ENCODE measurements at places on chromosomes 3 and 15.
A peak's percentile ranks its signal among the peaks of the same experiment; 100 is the strongest.

- peak; percentile 15 for DNase-seq
Measured at GRCh38 chr15:92097474-92098178, 244.1 kb downstream of the SLCO3A1 start.

DNA sequence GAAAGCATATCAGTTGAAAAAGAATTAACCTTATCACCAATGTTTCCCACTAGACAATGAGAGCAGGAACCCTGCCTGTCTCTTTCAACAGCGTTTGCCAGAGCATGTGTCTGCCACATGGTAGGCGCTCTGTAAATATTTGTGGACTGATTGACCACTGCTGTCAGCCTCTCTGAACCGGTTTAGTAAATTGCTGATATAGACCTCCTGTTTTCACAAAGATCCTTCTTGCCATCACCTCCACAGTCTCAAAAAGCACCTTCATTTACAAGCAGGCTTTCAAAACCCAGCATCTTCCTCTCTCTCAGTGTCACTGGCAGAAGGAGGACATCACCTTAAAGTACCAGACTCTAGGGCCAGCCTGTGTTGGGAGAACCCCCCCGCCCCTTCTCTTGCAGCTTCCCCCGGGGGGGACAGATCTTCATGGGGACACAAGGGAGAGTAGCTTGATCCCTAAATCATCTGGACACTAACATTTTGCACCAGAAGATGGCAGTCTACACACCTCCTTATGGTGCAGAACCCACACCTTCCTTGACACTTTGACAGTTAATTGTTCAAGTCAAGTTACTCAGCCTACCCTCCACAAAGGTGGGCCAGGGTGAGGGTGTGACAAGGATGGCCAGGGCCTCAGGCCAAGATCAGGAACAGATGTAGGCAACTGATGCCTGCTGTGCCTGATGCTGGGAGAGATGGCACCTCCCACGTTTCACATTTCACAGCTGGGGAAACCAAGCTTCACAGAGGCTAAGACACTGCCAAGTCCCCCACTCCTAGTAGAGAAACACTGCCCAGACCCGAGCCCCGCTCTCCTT is 37.8 kb upstream of the USP3 start:
- no peak for DNase-seq

DNA sequence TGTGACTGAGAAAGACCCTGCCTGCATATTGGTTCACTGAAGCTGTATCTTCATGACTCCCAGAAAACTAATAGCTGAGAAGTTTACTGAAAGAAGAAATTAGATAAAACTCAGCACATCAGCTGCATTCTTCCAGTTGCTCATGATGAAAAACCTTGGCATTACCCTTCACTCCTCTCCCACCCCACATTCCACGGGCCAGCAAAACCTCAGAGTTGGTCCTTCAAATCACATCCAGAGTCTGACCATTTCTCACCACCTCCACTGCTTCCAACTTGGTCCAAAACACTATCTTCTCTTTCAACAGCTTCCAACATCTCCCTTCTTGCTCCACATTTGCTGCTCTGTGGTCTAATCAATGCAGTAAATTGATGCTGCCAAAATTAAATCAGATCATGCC is 97.1 kb downstream of the CD47 start:
- DNase-seq = no peak

DNA sequence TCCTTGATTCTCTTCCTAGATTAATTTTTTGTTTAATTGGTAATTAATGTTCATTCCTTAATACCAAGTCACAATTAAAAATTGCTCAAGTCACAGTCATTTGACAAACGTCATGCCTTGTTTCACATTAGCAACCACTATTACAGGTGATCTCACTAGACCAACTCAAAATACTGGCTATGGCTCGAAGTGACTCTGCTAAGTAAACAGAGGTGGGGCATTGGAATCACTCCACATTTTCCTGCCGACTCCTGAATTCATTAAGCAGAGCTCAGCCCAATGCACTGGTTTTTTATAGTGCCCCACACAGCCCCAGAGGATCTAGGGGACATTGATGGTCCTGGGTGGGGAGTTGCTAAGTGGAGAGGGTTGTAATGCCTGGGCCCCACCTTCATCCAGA is 201.2 kb upstream of the NSMCE3 start:
- DNase-seq = no peak

- DNase-seq = no peak
Measured at GRCh38 chr3:50124052-50124799, 30.9 kb upstream of the SEMA3F start.

- peak; percentile 70 for DNase-seq
Measured at GRCh38 chr3:47016934-47017435, 37.5 kb downstream of the NBEAL2 start.

DNA sequence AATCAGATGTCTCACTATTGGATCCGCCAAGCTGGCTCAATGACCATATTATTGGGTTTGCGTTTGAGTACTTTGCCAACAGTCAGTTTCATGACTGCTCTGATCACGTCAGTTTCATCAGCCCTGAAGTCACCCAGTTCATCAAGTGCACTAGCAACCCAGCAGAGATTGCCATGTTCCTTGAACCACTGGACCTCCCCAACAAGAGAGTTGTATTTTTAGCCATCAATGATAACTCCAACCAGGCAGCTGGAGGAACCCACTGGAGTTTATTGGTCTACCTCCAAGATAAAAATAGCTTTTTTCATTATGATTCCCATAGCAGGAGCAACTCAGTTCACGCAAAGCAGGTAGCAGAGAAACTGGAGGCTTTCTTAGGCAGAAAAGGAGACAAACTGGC is 21.5 kb downstream of the SENP8 start:
- DNase-seq = no peak

GRCh38 chr15:67224889-67225288 is 29.6 kb downstream of the AAGAB start:
- DNase-seq = no peak

- DNase-seq = no peak
Measured at GRCh38 chr3:26058901-26059321, 269.0 kb downstream of the OXSM start.

GRCh38 chr3:126659915-126660886 is 5.3 kb upstream of the TXNRD3 start:
- DNase-seq = no peak

DNA sequence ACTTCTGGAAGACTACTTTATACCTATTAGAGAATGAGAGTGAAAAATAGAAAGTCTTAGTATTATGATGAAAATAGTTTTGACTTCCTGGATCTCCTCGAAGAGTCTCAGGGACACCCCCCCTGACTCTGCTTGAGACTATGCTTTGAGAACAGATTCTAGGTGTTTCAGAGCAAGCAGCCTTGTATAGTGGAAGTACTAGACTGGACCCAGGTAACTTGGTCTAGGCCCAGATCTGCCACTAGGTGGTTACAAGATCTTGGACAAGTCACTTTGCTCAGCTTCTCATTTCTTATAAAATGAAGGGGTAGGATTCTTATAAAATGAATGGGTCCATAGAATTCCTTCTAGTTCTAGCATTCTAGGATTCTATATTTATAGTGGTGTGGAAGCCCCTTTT is 9.1 kb downstream of the ABHD5 start:
- no peak for DNase-seq

GRCh38 chr3:152196782-152197181 is 71.9 kb upstream of the MBNL1 start:
- DNase-seq = no peak

DNA sequence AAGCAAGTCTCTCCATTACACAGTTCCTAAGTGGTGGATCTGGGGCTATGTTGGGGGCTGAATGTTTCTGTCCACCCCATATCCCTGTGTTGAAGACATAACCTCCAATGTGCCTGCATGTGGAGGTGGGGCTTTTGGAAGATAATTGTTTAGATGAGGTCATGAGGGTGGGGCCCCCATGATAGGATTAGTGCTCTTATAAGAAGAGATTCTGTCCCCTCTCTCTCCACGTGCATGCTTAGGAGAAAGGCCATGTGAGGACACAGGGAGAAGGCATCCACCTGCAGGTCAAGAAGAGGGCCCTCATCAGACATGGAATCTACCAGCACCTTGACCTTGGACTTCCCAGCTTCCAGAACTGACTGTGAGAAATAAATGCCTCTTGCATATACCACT is 231.0 kb upstream of the CHRNA7 start:
- DNase-seq = no peak

- DNase-seq = no peak
Measured at GRCh38 chr15:42413920-42414319, 54.6 kb downstream of the CAPN3 start.

DNA sequence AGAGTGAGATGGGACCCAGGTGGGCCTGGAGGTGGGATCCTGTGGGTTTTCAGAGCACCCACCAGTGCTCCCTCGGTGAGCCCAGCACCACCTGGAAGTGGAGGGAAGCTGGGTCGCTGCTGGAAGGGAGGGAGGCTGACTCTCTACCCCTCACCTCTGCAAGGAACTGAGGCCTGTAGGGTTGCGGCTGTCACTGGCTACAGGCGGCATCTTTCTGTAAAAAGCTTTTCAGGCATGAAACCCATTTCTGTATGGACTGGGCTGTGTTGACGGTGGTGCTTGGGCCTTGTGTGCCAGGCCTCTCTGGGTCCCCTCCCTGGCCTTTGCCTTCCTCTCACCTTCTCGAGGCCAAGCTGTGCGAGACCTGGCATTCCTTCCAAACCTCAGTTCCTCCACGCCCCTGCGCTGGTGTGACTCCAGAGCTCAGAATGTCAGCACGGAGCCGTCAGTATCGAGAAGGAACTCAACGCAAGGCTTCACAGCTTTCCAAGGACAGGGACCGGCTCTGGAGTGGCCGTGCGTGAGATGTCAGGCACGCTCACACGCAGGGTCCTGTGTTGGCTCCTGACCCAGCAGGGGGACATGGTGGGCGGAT is 16.6 kb downstream of the ABTB1 start:
- DNase-seq = no peak

- DNase-seq = no peak
Measured at GRCh38 chr15:25674913-25675312, 188.2 kb downstream of the ATP10A start.

DNA sequence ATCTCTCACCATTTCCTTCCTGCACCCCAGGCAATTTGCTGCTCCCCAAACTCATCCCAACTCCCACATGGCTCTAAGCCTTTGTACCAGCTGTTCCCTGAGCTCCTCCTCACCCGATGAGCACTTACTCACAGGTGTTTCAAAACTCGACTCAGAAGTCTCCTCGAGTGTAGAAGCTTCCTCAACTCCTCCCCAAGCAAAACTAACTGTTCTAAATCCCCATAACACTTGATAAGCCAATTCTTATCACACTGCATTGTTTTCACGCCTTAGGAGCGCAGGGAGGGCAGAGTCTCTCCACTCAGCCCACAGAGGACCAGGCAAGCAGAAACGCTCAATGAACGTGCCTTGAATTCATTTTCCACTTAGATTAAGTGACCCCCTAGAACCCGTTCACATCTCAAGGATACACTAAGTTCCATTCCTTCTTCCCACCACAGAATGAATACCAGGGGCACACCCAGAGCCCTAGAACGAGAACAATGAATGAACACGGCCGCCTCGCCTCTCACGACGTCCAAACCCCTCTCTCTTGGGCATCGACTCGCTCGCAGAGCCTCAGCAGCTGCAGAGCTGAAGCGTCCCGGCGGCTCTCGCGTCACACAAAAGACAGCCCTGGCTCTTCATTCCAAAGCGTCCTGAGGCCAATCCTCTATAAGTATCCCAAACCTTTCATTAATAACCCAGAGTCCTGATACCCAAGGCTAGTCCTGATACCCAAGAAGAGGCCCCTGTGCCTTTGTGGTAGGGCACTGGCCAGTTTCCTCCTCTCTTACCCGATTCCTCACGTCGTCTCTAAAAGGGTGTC is 1.1 kb downstream of the RAF1 start:
- DNase-seq = no peak

DNA sequence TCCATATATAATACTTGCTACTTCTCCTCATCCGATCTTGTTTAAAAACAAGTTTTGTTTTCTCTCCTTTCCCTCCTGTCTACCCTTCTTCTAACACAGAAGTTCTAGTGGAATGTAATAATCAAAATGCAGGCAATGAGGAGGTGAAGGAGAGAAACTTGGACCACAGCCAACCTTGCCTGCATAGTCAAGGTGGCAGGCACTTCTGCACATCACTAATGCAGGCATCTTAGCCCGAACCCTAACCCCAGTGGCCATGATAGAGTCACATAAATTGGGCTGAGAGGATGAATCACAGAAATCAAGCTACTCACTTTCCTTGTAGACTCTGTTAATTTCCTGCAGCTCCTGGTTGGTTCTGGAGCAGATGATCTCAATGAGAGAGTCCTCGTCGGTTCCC is 41.0 kb downstream of the ANXA2 start:
- DNase-seq = no peak

- no peak for DNase-seq
Measured at GRCh38 chr3:55491296-55491816, 4.2 kb upstream of the WNT5A start.

DNA sequence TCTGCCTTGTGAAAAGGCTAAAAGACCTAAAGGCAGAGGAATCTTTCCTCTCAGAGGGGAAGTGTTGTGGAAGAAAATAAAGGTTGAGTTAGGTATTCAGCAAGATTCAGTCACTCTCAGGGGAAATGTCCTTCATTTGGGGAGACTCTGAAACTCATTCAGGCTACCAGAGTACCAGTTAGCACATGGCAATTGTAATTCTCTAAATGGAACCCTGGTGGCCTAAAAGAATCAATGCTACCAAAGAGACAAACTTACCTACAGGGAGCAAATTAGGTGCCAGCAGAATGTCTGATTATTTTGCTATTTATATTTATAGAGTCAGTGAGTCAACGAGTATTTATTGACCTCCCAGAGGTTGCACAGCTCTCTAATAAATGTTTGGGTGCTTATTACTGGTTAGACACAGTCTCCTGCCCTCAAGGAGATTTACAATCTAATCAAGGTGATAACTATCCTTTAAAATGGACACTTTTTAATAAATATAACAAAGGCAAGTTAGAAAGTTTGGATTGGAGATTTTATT is 33.9 kb upstream of the CDIN1 start:
- no peak for DNase-seq

- no peak for DNase-seq
Measured at GRCh38 chr15:76951220-76951619, 19.7 kb downstream of the RCN2 start.

DNA sequence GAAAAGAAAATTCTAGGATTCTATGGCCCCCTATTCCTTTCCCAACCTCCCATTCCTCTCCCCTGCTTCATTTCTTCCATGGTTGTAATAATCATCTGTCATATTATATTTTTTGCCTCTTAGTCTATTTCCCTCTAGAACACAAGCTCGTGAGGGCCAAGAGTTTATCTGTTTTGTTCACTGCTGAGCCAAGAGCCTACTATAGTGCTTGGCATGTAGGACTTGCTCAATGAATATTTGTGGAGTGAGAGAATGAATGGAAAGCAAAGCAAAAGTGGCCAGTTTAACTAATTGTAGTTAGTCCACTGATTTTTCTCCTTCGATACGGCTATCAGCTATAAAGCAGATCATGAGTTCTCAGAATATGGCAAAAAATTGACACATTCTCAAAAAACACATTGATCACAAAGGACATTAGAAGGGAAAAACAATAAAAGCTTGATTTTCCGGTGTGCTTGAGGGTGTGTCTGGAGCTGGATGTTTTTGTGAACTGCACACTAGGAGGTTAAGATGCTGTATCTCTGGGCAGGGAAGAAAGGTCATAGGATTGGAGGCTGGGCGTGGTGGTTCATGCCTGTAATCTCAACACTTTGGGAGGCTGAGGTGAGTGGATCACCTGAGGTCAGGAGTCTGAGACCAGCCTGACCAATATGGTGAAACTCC is 25.0 kb upstream of the CTSH start:
- DNase-seq = no peak

Data from non-pigmented ciliary epithelial cell (primary cell).